NCI-H460 (cell line): ENCODE measurements at places on chromosomes 7 and 10. TPM values are rescaled to one million over a fixed set of nuclear protein-coding genes. Genes with fewer than 3 reads are reported as not detected.

AKR1C4 gene
- total RNA-seq, result not detected in 2 replicates

NUTM2E gene
- not detected in 2 replicates for total RNA-seq

NPSR1 gene
- 0.29 TPM in 1 of 2 replicates, not detected in the other for total RNA-seq

MSMB gene
- total RNA-seq, result not detected in 2 replicates

CDK13 gene
- total RNA-seq, result 50.3 and 51.5 TPM in 2 replicates

FAM3C gene
- total RNA-seq, result 52.4 and 65.3 TPM in 2 replicates

STEAP1B gene
- 5.1 and 5.4 TPM in 2 replicates for total RNA-seq

- no peak for DNase-seq
Observed at GRCh38 chr7:57425969-57426628, 23.9 kb upstream of the ZNF716 start.

DNA sequence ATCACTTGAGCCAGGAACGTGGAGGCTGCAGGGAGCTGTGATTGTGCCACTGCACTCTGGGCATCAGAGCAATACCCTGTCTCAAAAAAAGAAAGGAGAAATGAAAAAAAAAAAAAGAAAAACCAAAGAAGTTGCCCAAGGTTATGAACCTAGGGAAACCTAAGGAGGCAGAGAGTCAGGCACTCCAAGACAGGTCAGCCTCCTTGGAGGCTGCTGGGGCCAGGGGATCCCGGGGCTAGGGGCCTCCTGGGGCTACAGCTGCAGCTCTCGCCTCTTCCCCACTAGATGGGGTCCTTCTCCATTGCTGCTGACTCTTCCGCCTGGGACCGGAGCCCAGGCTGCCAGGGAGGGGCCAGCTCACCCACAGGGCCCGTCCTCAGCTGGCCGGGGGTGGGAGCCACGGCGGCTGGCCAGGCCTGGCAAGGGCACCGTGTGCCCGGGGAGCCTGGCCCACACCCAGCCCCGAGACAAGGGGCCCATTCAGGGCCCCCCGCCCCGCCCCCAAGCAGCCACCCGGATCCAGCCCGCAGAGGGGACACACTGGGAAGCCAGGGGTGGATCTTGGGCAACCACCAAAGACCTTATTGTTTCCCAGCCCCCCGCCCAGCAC, 1.7 kb upstream of the SPACDR start:
- DNase-seq, result peak; percentile 59

GRCh38 chr10:5524641-5525560, at the start of gene CALML3:
Gene CALML3, plus strand, starts transcription at chr10:5524961. Its CDS starts 125 bp downstream, at chr10:5525086.
- no peak for DNase-seq

GRCh38 chr10:78602201-78602932, 466.4 kb upstream of the ZMIZ1 start:
- no peak for DNase-seq

DNA sequence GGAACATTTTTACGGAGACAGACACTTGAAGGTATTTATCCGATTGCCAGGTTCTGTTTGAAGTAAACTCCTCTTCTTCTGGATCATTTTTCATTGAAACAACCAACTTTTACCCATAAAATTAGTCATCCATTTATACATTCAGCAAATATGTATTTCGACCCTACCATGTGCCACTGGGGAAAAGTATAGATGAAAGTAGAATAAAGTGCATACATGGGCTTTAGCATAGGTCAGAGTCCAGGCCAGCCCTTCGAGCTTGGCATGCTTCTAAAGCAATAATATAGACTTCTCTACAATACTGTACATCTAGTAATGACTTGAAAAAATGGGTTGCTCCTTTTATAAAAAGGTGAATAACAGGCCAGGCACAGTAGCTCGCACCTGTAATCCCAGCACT, 10.1 kb downstream of the SLC25A16 start:
- no peak for DNase-seq

DNA sequence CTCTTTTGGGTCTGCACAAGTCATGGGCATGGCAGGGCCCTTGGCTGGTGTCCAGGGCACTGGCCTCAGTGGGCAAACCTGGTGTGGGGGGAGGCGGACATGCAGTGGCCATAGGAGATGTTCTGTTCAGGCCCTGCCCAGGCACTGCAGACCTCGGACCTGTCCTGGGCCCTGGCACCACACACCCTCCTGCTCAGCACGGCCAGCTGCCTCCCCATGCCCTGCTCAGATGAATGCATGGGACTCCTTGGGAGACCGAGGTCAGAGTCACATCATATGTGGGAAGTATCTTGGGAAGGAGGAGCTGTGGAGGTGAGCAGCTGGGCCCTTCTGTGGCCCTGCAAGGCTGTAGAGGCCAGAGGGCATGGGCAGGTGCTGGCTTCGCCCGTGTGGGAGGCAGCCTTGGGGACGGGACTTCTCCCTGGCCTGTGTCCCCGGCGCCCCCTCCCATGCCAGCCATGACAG, 130.8 kb downstream of the VIPR2 start:
- DNase-seq, result no peak

- no peak for DNase-seq
Observed at GRCh38 chr10:118027397-118027796, 19.3 kb downstream of the RAB11FIP2 start.

GRCh38 chr7:38215735-38216670, 38.0 kb downstream of the STARD3NL start:
- peak; percentile 74 for DNase-seq

GRCh38 chr7:32958046-32959025, 1.1 kb downstream of the FKBP9 start:
- DNase-seq, result peak; percentile 27

DNA sequence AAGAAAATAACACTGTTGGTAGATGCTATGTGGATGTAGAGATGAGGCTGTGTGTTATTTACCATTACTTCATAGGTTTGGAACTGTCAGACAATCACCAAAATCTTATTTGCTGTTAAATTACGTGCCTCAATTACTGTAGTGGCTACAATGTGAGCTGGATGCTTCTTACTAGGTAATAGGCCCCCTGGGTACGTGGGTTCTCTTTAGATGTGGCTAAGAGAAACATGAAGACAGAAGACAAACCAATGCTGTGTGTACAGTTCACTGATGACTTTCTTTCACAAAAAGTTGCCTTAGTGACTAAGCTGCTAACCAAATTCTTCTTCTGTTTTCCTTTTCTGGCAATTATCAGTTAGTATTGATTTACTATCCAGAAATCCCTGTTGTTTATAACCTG, 144.6 kb downstream of the SEMA3E start:
- DNase-seq, result no peak

GRCh38 chr7:16847381-16847860, 34.4 kb downstream of the AGR3 start:
- peak; percentile 49 for DNase-seq

DNA sequence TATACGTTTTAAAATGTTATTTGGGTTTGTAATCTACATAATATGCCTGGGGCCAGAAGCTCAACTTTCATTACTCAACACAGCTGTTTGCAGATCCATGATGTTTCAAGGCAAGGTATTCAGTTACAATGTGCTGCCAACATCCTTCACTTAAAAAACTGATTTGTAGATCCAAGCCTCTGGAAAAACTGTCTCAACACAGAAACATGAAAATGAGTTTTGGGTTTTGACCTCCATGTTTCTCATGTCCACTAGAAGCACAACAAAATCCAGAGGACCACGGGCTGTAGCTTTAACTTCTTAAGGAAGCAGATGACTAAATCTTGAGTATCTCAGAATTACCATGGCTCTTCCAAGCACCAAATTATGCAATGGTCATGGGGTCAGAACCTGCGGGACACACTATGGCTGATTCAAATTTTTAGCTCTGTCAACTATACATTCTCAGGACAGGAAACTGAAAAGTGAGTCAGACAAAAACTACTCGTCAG, 247.1 kb upstream of the GRB10 start:
- DNase-seq, result no peak

GRCh38 chr10:70500368-70500767, 21.8 kb downstream of the PALD1 start:
- no peak for DNase-seq

DNA sequence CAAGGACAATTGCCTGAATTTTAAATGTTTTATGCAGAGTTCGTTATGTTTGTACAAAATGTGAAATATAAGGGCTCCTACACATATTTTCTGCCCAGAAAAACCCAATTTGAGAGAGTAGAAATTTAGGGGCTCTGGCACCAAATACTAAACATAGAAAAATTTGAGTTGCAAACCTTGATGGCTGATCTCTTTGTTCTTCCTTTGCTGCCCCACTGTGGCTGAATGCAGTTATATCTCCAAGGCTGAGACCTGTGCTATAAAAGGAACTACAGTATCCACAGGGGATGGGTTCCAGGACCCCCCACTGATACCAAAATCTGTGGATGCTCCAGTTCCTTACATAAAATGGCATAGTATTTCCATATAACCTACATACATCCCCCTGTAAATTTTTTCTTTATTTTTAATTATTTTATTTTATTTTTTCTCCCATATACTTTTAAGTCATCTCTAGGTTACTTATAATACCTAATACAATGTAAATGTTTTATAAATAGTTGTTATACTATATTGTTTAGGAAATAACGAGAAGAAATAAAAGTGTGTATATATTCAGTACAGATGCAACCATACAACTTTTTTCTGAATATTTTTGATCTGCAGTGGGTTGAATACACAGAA, 22.5 kb downstream of the CFAP43 start:
- peak; percentile 48 for DNase-seq

DNA sequence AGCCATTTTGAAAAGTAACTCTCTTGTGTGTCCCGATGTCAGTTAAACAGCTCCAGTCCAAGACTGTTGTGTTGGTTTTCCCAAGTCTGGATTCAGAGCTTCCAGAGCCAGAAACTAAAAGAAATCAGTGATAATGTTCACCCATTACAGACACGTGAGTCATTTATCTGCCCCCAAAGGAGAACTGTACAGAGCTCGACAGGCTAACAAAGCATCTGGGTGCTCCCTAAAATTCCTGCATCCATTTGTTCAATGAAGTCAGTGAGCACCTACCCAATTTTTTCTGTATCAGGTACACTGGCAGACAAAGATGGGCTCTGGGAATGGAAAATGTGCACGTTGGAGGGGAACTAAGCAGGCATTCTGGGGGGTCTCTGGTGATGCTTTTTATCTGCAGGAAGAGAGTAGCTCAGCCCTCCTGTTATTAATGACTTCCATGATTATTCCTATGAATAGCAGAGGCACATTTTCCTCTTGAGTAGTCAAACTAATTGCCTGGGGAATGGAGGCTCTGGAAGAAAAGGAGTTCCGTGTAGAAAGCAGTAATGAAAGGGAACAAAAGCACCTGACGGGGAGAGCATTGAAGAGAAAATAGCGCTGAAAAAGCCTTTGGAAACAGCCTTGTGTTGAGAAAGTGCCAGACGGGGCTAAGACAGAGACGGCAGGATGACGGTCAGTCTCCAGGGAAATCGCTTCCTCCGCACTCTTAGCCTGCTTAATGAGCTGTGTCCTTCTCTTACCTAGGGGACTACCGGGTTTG, 75.3 kb downstream of the GAD2 start:
- no peak for DNase-seq

- no peak for DNase-seq
Observed at GRCh38 chr10:102759497-102760210, 15.9 kb downstream of the WBP1L start.

- DNase-seq, result peak; percentile 59
Observed at GRCh38 chr7:67484244-67484751, 487.7 kb downstream of the TYW1 start.

DNA sequence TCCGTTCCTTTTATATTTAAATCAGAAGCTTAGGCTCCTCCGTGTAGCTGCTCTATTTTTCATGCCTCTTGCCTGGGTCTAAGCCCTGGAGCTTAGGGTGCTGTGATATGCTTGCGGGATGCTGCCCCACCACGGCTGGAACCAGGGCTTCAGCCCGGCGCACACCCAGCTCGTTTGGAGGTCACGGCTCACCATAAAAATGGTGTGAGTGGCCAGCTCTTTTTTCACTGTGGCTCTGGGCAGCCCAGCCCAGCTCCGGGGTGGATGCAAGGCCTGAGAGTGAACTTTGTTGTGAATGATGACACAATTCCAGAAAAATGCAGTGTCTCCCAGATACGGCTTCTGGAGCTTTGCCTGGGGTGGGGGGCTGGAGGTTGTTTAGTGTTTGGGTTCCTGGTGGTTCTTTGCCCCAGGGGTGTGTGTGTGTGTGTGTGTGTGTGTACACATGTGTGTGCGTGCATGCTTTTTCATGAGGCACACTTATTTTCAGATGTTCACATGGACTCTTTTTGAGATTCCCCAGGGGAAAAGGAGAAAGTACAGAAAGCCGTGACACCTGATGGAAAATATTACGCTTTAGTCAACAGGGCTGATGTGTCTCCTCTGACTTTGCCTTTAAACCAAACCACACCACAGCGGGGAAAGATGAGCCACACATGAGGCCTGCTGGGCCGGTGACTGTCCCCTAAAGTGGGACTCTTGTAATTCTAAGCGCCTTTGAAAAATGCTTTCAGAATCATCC, 46.2 kb downstream of the GRK5 start:
- peak; percentile 12 for DNase-seq

DNA sequence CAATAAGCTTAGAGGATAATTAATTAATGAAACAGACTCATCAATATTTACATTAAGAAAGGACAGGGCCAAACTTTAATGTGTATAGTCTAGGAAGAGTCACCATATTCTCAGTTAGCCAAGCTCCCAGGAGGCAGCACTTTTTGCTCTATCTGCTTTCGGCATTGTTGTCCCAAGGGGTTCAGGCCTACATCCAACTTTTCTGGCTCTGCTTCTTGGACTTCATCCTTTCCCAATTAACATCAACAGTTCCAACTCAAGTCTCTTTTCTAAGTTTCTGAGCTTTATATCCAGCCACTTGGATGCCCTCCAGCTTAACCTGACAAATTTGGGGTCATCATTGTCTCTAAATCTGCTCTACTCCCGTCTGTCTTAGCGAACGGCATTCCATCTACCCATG, 42.8 kb downstream of the GLI3 start:
- no peak for DNase-seq

DNA sequence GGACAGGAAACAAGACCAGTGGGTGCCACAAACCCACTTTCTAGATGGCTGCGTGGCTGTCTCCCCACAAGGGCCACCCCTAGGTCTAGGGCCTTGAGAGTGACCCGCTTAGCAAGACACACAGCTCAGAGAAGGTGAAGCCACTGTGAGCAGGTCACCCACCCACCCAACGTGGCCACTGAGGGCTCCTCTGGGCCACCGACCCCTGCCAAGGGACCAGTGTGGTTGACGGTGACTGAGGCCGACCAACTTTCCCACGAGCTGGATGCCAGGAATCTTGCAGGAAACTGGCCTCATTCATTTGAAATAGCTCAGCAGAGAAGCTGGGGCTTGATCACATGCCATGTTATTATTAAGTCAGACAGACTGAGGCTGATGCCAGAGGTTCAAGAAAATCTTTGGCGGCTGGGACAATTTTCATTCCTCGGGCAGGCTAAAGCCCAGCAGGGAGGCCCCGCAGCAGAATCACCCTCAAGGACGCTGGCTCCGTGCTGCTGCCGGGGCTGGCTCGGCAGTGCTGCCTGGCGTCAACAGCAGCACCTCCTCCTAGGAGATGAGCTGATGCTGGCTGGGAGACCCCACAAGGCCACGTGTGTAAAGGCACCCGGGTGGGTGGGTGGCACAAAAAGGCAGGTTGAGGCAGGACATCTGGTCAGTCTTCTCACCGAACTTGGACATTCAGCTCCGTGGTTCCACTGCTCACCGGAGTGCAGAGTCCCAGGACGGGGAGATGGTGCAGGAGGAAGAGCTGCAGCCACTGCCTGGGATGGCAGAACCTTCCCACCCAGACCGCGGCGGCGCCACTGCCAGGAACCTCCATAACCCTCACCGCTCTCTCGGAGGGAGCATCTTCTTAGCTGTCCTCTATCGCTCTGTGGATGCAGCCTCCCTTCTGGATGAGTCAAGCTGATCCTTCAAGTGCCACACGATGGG, 57.8 kb downstream of the ZRANB1 start:
- no peak for DNase-seq
